ENCODE measurements at places on chromosomes 7 and 10.

- no peak for DNase-seq
These were observed 501.1 kb downstream of the TNS3 start for GRCh38 chr7:47080816-47081215.

GRCh38 chr10:130395248-130395936 is 259.2 kb downstream of the GLRX3 start:
- DNase-seq: no peak

- no peak for DNase-seq
These were observed 308.5 kb upstream of the NFE2L3 start for GRCh38 chr7:25843467-25843866.

- no peak for DNase-seq
These were observed 53.7 kb upstream of the DPYSL4 start for GRCh38 chr10:132133005-132133404.

DNA sequence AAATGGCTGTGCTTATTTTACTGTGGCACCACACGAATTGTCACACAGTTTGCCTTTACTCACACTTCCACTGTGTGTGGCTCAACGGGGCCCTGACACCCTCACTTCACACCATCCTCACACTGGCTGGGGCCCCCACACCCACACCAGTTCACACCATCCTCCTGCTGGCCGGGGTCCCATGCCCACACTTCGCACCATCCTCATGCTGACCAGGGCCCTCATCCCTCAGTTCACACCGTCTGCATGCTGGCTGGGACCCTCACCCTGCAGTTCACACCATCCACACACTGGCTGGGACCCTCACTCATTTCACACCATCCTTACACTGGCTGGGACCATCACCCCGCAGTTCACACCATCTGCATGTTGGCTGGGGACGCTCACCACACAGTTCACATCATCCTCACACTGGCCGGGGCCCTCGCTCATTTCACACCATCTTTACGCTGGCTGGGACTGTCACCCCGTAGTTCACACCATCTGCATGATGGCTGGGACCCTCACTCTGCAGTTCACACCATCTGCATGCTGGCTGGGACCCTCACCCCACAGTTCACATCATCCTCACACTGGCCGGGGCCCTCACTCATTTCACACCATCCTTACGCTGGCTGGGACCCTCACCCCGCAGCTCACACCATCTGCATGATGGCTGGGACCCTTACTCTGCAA is 36.0 kb downstream of the BRI3 start:
- DNase-seq: no peak

- DNase-seq: peak; percentile 38
These were observed 256.4 kb upstream of the PHYHIPL start for GRCh38 chr10:58919927-58920654.

DNA sequence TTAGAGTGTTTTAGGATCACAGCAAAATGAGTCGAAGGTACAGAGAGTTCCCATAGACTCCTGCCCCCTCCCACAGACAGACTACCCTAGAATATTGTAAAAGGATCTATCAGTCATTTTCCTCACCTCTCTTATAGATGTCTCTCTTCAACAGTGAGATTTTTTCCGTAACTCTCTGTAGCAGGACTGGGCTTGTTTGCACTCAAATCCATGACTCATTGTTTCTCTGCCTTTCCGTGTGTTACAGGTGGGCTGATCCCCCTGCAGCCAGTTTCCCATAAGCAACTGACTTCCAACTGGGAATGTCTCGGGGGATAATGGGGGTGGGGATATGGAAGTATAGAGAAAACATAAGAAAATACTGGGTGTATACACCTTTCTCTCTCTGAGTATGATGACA is 921.0 kb downstream of the GATA3 start:
- DNase-seq: no peak

DNA sequence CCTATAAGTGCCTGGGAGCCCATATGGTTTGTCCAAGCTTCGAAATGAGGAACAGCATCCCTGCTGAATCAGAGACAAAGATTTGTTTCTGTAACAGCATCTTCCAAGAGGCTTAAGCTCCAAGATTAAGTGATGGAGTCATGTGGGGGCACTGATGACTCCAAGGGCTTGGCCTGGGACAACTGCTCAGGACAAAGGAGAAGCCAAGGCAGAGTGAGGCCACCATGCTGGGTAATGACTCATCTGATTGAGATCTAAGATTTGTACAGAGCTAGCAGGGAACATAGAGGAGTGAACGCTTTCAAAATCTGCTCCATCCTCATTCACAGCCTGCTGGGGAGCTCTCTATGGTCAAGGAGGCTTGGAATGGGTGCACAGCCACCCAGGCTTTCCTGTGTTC is 49.3 kb downstream of the C10orf120 start:
- DNase-seq: no peak

DNA sequence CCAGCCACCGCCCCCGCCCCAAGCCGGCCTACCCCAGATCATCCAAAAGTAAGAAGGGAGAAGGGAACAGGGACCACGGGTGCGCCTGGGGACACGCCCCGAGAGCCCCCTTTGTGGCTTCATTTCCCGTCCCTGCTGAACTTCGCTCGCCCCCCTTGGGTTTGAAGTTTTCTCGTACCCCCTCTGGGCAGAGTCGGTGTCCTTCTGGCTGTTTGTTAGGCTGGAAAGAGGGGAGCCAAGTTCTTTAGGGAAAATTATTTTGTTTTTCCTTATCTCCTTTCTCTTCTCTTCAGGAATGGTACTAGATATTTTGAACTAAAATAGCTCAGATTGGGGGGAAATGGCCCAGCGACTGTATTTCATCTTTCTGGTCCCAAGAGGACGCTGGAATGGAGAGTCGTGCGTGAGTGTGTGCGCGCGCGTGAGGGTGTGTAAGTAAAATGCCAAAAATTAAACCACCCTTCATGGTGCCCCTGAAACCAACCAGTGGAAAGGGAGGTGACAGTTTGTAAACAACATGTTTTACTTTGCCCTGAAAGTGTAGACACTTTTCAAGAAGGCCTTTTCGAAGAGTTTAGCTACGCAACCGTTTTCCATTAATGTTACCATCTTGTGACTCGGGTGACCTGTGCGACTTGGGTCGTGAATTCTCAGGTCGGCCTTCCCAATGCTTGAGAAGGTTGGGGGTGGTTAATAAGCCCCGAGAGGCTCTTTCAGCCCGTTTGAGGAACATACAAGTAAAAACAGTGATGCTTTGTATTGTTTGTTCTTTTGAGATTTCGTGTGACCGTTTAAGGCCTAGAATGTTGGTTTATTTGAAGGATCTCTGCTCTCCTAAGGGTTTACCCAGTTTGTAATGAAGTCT is 694 bp downstream of the RBM20 start:
- DNase-seq: no peak

DNA sequence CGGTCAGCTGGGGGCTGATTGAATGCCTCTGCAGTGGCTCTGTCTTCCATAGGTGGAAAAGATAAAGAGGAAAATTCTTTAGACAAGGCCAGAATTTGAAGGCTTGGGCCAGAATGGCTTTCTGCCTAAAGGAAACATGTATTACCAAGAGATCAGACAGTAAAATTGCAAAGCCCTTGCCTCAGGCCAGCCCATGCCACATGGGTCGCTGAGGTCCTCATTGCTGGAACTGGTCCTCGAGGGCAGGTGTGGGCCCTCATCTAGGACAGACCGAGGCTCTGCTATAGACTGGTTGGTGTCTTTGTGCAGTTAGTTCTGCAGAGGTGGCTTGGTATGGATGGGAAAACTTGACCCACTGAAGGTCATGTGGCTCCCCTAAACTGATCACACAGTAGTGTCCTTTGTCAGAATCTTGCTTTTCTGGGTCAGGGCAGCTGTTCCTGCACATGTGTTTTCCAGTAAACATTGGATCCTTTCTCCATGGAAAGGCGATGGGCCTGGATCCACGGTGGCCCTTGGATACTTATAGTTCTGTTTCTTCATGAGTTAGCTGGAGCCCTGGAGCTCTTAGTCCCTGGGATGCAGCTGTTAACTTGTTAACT is 80.4 kb downstream of the TMEM178B start:
- no peak for DNase-seq

GRCh38 chr10:28928484-28928883 is 251.2 kb downstream of the BAMBI start:
- no peak for DNase-seq

DNA sequence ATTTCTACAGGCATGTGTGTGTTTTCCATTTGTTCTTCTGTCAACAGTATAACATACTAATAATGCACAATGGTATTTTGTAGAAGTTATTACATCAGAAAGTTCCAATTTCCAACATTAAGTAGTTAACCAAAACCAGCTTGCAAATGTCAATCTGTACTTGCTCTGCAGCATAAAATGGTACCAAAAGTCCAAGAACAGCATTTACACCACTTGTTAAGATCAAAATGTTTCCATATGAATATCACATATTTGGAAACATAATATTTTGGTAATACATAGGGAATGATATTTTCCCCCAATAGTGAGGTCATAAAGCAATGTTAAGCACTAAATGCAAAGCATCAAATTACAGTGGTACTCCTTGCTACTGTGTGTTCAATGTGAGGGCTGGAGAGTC is 162.1 kb downstream of the ZNF438 start:
- DNase-seq: no peak

DNA sequence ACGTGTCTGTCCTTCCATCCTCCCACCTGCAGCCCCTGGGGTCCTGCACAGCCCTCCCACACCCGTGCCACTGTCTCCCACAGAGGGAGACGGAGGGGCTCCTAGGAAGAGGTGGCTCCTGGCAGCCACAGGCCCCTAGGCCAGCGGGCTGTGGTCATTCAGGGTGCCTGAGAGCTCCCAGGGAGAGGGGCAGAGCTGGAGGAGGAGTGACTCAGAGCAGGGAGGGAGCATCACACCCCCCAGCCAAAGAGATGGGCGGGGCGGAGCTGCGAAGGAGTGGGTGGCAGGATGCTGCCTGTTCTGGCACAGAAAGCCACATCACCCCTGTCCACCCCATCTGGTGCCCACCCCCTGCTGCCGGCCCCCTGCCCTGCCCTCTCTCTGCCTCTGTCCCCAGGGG is 50.5 kb downstream of the STK32C start:
- DNase-seq: no peak

DNA sequence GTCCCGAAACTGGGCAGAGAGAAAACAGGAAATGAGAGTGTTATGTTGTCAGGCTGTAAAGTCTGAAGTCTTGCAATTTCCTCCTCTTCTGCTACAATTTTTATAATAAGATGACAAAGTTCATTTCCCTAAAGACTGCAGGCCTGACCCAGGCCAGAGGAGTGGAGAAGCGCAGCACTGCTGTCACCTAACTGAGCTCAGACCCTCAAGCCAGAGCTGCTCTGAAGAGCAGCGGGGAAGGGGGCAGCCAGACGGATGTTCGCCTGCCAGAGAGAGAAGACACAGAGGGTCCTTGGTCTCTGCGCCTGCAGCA is 12.6 kb upstream of the AOAH start:
- no peak for DNase-seq

DNA sequence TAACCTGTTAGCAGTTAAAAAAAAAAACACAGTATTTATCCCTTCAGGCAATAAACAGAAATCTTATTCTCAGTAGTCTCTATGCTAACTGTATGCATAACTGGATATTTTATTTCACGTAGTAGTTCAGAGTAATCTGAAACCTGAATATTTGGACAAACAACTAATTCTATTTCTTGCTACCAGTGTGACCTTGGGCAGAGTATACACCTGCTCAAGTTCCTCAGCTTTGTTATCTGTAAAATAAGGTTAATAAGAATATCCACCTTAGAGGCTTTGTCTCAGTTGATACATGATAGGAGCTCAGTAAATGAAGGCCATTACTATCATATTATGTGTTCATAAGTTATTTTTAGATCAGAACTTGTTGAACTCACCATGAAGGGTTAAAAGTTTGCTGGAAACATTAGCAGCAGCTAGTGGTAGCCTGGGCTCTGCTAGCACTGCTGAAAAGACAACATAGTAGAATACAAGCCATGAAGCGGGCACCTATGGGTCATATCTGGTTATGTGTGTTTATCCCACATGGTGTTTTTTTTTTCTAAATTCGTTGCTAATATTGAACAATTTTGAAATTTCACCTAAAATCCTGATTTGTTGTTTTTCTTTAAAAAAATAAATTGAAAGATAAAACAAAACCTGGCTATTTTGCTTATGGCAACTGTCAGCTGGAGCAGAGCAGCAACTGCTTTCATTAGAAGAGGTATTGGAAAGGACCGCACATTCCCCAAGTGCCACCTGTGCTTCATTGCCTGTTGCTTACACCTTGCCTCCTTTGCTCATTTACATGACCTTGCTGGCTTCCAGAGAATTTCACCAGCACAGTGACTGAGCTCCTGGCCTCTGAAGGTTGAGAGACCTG is 303.0 kb downstream of the PRKG1 start:
- no peak for DNase-seq

- DNase-seq: no peak
These were observed 5.2 kb upstream of the YAE1 start for GRCh38 chr7:39560997-39561396.

DNA sequence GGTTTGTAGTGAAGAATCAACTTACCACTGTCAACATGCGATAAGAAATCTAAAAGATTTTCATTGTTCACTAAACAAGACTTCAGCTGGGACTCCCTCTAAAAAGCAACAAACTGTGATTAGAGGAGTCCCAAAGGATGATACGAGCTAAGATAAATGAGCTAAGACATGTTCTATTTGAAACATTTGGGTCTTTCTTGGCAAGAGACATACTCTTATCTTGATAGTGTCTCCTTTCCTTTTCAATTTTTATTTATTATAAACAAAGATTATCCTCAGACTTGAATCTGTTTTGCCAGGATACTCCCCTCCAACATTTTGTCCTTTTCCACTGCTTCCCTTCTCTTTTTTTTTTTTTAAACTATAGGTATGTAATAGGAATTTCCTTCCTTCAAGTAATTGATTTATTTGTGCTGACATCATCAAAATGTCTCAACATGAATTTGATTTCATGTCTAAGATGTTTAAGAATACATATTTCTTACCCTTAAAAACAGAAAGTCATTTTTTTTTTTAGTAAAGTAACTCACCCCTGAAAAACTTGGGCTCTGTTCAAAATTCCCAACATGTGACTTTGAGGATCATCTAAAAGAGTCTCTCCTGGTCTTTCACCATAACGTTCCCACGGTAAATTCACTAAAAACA is 158.4 kb upstream of the NRP1 start:
- no peak for DNase-seq

DNA sequence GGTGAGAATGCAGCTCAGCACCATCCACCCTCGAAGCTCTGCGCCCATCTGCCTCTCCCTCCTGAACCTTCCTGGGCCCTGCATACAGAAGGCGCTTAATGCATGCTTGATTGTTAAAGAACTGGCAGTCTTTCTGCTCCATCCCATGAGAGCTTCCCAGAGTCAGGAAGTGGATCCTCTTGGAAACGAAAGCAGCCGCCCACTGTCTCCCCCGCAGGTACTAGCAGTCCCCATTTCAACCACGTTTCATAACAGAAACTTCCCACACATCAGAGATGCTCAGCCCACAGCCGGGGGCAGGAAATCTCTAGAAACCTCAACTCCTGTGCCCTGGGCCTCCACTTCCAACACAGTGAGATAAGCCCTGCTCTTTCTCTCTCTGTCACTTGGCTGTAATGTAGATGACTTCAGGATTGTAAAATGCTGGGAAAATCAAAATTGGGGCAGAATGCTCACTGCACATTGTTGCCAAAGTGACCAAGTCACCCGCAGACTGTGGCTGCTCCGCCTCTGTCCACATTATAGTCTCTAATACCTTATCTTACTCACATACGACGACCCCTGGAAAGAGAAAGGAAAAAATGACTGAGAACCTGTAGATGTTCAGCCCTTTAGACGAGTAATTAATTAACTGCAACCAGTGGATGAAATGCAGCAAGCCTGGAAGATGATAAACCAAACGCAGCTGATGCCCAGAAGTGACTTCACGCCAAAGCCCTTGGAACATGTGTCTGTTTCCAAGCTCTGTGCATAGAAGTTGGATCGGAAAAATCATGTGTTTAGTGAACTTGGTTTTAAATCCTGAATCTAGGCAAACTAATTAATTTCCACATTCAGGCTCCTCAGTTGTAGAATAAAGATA is 28.5 kb downstream of the GSDME start:
- DNase-seq: no peak
